ENCODE measurements at places on chromosomes 1 and 21.

DNA sequence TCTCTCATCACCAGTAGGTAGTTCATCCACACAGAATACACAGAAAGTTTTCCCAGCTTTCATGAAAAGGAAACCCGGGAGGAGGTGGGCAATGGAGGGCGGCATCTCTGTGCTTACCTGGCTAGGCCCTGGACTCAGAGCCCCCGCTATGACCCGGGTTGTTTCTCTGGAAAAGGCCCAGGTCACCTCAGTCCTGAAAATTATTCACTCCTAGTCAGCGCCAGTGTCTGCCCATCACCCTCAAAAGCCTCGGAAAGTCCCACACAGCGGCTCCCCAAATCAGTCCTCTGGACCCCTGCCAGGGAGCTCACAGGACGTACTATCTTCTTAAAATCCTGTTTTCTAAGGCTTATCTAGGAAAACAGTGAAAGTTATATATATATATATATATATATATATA, 51.2 kb downstream of the TCP10L start:
- DNase-seq = no peak

DNA sequence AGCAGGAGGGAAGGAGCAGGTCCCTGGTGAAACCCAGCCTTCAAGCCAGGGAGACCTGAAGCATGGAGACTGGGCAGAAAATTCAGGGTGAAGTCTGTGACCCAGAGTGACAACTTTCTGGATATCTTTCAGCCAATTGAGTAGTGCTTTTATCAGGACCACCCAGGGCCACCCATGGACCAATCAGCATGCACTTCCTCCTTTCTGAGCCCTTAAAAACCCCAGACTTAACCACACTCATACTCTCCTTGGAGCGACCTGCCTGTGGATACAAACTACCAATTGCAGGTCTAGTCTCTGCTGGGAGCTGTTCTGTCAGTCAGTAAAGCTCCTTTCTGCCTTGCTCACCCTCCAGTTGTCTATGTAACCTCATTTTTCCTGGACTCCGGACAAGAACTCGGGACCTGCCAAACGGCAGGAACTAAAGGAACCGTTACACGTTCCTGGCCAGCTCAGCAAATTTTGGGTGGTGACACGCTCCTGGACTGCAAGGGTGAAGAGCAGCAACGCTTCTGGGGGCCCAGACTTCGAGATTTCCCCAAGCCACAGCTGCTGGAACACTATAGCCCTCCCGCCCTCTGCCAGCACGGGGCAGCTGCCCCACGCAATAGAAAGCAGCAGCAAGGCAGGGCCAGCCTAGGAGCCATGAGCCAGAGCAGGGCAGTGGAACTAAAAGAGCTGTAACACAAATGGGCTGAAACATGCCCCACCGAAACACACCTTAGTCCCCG, 1183.4 kb downstream of the AMY1C start:
- DNase-seq = no peak

GRCh38 chr1:156833603-156834002, 17.0 kb upstream of the SH2D2A start:
- DNase-seq = no peak

DNA sequence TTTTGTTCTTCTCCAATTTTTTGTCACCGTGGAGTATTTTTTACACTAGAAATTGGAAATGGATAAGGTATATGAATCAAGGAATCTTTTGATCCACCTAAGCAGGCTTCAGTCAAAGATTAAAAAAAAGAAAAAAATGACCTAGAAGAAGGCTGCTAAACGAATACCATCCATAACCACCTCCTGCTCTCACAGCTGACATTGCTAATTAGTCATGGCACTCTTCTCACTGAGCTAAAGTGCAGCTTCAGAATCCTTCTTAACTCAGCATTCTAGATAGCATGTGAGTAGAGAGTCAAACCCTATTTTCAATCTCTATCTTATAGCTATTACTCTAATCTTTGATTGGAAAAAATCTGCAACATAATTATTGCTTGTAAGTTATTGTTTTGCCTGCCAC, 40.2 kb upstream of the ST6GALNAC5 start:
- no peak for DNase-seq

DNA sequence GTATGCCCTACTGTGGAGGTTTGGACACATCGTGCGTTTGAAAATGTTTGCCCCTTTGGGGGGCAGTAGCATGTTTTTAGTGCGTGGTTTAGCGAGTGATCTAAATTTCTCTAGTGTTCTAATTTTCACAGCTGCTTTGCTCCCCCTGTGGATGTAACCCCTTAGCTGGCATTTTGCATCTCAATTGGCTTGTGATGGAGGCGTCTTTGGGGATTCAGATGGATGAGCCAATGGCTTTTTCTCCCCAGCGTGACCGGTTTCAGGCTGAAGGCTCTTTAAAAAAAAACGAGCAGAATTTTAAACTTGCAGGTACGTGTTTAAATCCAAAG, 836 bp downstream of the CDC7 start:
- peak; percentile 60 for DNase-seq

- DNase-seq = no peak
These were observed 23.5 kb downstream of the CYP4B1 start for GRCh38 chr1:46822248-46822826.

DNA sequence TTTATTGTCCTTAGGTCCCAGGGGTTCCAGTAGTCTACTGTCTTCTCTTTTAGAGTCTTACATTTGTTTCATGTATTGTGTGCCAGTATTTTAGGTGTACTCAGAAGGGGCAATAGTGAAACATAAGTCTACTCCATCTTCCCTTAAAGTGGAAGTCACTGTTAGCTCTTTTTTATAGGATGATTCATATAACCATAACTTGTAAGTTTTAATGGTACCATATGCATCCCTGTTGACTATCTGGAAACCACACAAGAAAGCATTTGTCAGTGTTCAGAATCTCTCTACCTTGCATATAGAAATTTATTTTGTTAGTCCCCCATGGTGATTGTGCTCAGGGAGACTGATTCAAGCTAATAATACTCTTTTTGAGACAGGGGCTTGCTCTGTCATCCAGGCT, 149.9 kb downstream of the HS2ST1 start:
- no peak for DNase-seq

DNA sequence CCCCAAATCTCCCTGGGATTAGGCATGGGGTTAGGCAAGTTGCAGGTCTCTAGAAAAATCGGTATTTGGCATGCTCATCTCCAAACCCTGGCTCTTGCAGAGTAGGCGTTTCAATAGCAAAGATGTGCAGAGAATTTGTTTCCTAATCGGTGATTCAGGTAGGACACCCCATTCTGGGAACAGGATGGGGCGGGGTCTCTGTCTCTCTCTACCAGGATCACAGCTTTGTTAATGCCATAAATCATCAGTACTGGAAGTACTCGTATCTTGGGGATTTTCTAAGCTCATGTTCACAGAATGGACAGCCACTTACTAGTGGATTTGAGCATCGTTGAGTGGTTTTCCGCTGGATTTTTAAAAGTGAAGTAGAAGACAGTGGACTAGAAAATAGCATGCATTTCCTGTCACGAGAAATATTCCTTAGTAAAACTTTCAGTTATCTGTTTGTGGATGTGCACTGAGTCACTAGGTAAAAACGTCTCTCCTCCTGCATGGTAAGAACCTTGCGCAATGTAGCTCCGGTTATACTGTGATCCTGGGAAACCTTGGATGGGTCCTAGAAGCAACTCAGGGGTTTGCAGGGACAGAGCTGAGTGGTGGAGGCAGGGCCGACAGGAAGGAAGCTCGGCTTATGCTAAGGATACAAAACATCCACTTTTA, 5.1 kb downstream of the TMEM51 start:
- DNase-seq = no peak

GRCh38 chr21:38477226-38477625, 21.1 kb downstream of the ERG start:
- no peak for DNase-seq

DNA sequence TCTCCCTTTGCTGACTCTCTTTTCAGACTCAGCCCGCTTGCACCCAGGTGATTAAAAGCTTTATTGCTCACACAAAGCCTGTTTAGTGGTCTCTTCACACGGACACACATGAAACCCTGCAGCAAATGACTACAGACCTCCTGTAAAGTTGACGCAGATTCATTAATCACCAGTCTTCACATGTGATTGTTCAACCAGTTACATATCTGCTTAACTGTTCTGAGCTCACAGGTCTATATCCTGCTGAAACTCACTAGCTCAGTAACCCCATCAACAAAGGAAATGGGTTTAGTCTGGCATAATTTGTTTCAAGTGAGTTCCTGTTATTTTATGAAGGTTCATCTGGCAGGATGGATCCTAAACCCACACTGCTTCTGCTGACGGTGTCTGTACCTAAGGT, 68.4 kb upstream of the GJA8 start:
- no peak for DNase-seq

DNA sequence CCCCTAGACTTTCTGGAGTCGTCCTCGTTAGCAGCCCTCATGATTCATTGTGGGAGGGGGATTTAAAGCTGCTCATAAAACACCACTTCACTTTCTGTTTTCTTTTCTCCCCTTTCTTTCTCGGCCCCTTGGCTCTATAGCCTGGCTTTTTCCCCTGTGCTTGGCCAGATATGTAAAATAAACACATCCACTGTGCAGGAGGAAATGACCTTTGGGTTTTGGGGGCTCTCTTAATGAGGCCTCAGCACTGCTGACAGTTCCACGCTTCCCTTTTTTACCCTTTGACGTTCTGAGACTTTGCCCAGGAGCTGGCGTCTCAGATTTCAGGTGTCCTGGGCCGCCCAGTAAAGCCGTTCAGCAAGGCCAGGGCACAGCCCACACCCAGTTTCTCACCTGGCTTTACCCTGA, 65.7 kb downstream of the RUNX3 start:
- DNase-seq = no peak

DNA sequence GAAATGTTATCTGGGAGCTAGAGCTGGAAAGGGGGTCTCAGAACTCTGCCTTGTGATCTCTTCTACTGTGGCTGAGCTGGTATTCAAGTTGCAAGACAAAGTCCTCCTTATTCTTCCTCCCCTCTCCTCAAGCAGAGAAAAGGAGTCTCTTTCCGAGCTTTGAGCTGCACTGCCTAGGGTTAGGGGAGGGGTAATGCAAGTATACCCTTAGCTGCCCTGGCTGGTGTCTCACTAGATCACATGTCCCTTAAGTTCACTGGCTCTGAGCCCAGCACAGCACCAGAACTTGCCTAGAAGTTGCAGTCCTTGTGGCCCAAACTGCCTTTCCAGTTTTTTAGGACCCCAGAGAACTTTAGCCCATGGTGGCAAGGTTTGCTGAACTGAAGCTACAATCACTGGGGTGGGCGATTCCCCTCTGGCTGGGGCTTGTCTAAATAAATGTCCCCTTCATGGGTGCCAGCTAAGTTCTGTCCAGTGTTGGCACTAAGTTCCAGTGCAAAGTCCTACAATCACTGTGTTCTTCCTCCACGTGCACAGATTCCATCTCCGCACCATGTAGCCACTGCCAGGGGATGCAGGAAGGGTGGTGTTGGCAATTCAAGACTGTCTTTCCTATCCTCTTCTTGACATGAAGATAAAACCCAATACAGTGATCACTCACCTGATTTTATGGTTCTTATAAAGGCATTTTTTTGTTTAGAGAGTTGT, 22.7 kb upstream of the CHIA start:
- DNase-seq = no peak

- DNase-seq = peak; percentile 80
These were observed 2.7 kb downstream of the DENND2D start for GRCh38 chr1:111197598-111198284.

DNA sequence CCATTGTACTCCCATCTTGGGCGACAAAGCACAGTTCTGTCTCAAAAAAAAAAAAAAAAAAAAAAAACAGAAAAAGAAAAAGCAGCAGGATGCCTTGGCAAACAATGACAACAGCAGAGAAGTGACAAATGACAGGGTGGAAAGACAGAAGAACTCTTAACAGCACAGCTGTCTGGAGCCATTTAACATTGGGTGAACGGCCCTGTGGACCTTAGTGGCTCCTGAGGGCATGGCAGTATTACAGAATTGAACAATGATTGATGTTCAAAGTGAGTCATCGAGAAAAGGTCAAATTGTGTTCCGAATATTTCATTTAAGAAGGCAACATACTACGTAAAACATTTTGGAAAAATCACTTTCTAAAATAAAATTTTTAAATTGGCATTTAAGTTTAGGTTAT, 30.0 kb downstream of the DNASE2B start:
- DNase-seq = no peak

GRCh38 chr1:101130673-101131072, 105.1 kb upstream of the DPH5 start:
- no peak for DNase-seq

GRCh38 chr21:41670056-41670805, 96.6 kb downstream of the RIPK4 start:
- DNase-seq = no peak

DNA sequence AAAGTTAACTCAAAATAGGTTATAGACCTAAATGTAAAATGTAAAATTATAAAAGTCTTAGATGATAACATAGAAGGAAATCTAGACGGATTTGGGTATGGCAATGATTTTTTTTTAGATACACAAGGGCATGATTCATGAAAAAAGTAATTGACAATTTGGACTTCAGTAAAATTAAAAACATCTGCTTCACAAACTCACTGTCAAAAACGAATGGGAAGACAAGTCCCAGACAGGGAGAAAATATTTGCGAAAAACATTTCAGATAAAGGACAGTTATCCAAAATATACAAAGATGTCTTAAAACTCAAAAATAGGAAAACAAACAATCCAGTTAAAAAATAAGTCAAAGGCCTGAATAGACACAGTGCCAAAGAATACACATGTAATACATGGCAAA, 9.7 kb upstream of the PTGS2 start:
- DNase-seq = no peak

DNA sequence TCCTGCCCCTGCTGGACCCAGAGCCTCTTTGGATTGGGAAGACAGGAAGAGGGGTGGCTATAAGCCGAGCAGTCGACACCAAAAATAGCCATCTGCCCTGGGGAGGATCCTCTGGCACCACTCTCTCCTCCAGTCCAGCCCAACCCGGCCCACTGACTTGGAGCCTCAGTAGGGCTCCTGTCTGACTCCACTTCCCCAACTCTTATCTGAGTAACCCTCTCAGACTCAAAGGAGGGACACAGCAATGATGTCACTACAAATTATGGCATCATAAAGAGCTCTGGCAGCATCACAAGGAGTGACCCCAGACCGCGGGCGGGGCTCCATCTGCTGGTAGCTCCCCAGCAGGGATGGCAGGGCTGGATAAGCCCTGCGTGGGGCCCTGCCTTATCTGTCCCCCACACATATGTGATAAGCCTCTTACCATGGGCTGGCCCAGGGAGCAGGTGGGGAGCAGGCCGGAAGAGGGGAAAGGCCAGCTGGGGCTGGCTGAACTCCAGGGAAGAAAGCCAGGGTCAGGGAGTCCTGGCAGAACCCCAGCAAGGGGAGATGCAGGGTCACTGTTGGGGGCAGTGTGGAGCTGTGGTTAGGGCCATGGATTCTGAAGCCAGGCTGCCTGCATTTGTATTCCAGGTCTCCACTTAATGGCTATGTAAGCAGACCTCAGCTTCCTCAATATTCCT, 4.6 kb upstream of the SLC6A9 start:
- no peak for DNase-seq

All from activated CD4-positive, alpha-beta T cell treated with anti-CD3 and anti-CD28 coated beads, Interleukin-10, Interleukin-2, amounts not matched to agents 100 ng/mL and 50 ng/mL, durations not matched to agents 16 hours and 8 hours (primary cell).